Fibroblast of skin of left biceps (primary cell): ENCODE measurements at places on chromosomes 5 and 9.

DNA sequence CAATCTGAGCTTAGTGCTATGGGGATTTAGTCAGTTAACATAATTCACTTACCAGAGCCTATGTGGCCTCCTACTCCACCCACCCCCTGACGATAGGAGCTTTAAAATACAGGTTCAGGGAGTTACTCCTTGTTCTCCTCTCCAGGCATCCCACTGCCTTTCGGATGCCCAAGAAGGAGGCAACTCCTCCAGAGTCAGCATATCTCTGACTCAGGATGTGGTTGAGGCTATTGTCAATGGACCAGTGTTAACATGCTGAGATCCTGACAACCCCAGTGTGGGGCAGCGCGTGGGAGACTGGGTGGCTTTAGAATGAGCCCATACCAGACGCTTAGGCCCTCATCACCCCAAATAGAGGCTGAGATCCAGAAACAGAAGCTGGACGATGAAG is 27.4 kb downstream of the BICD2 start:
- no peak for DNase-seq

DNA sequence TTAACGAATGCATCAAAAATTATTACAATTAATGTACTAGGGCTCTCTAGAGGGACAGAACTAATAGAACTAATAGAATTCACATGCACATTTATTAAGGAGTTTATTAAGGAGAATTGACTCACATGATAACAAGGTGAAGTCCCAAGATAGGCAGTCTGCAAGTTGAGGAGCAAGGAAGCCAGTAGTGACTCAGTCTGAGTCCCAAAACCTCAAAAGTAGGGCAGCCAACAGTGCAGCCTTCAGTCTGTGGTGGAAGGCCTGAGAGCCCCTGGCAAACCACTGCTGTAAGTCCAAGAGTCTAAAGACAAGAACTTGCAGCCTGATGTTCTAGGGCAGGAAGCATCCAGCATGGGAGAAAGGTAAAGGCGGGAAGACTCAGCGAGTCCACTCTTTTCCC is 633.8 kb downstream of the SEMA5A start:
- DNase-seq = no peak

GRCh38 chr5:157059093-157059539 is at the start of gene HAVCR1:
HAVCR1 (minus strand) TSS chr5:157059116; CDS start chr5:157057943, 1,173 bp downstream.
- DNase-seq = no peak

- DNase-seq = no peak
Observed at GRCh38 chr5:141839015-141839513, 39.1 kb downstream of the PCDH1 start.

DNA sequence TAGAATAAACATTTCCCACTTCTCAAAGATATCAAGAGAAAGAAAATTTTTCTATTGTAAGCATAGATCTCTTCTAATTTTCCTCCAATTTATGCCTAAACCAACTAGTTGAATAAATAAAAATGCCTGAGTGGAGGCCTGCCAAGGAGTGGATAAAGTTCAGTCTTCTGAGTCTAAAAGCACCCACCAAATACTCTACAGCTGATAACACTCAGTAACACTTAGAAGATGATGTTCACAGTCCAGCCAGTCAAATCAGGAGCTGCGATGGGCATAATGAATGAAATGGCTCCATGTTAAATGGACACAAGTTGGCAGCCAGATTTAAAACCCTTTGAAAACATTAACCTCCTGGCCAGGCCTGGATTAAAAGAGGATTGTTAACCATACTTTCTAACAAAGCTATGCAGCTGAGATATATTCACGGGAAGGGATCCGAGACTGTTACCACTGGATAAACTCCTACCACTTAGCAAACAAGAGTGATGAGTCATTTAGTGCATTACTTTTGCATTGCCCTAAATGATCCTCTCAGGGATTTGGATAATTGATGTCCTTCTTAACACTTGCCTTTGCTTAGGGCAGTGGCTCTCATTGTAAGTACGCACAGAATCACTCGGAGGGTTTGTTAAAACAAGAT is 63.7 kb upstream of the CCDC112 start:
- DNase-seq = no peak

- DNase-seq = no peak
Observed at GRCh38 chr5:14906628-14907027, 35.0 kb upstream of the ANKH start.

DNA sequence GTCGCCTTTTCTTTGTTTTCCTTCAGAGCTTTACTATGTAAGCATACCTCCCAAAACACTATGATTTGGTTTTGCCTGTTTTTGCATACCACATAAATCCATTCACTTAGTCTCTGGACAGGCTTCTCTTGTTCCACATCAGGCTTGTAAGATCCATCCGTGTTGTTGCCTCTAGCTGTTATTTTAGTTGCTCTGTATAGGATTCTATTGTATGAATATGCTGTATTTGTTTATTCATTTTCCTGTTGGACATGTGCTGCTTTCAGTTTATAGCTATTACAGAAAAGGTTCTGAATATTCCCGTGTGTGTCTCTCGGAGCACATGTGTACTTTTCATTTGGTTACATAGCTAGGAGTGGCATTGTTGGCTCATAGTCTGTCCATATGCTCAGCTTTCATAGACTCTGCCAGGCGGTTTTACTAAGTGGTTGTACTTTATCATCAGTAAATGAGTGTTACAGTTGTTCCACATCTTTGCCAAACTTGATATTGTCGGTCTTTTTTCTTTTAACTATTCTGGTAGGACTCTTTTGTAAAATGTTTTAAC is 41.8 kb downstream of the NUP214 start:
- no peak for DNase-seq

- DNase-seq = no peak
Observed at GRCh38 chr9:35919212-35920008, 10.1 kb downstream of the SPAAR start.

GRCh38 chr9:114221706-114222465 is 66.5 kb downstream of the COL27A1 start:
- no peak for DNase-seq

GRCh38 chr9:102975251-102975650 is 19.9 kb upstream of the CYLC2 start:
- no peak for DNase-seq

- no peak for DNase-seq
Observed at GRCh38 chr5:66346869-66347268, 202.8 kb downstream of the SREK1 start.

DNA sequence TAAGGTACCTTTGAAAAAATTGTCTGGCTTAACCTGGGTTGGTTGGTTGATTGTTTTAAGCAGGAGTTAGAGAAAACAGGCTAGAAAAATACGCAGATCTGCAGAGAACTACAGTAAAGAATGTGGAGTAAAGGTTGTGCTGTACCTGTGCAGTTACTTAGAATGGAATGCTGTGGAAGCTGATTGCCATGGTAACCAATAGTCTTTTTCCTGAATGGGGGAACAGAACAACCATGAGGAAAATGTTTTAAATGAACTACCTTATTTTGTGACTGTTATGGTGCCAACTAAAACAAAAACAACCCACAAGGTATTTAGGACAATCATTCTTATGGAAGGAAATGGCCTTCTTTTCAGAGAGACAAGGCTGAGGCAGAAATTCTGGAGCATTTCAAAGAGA is 4.8 kb upstream of the HOMER1 start:
- DNase-seq = no peak

- DNase-seq = no peak
Observed at GRCh38 chr5:67807439-67807888, 408.1 kb upstream of the PIK3R1 start.

- no peak for DNase-seq
Observed at GRCh38 chr9:5893134-5893505, 2.4 kb downstream of the MLANA start.
